ENCODE measurements at places on chromosomes 7 and 10.

- DNase-seq, result no peak
These were observed 84.5 kb downstream of the CUX1 start for GRCh38 chr7:101901661-101902491.

DNA sequence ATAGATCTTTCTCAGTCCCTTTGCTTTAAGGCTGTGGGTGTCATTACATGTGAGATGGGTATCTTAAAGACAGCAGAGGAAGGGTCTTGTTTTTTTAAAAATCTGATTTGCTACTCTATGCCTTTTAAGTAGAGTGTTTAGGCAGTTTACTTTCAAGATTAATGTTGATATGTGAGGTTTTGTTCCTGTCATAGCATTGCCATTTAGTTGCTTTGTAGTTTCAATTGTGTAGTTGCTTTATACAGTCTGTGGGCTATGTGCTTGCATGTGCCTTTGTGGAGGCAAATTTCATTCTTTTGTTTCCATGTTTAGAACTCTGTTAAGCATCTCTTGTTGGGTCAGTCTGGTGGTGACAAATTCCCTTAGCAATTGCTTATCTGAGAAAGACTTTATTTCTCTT is 54.6 kb downstream of the ZNF783 start:
- DNase-seq, result no peak

GRCh38 chr10:118405928-118406327 is 63.8 kb upstream of the FAM204A start:
- no peak for DNase-seq

- no peak for DNase-seq
These were observed 9.7 kb upstream of the ZNF485 start for GRCh38 chr10:43596546-43596945.

GRCh38 chr10:867807-868206 is 63.7 kb downstream of the LARP4B start:
- no peak for DNase-seq

DNA sequence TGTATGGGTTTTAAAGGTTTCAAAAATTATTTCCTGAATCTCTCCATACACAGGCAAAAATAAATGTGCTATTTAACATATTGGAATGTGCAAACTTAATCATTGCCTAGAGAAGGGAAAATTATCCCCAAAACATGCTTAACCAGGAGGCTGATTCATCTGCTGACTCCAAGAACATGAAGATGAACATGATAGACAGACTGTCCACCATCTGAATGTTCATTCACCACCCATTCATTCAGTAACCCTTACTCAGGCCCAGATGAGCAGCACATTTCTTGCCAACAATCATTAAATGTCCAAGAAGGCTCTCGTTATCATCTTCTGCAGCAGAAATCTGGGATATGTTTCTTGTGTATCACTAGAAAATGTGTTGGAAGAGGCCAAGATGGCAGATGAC is 110.6 kb downstream of the PPP1R9A start:
- DNase-seq, result no peak

GRCh38 chr10:90805206-90805605 is 52.6 kb downstream of the HTR7 start:
- DNase-seq, result no peak

- no peak for DNase-seq
These were observed 42.9 kb downstream of the IDE start for GRCh38 chr10:92530891-92531535.

DNA sequence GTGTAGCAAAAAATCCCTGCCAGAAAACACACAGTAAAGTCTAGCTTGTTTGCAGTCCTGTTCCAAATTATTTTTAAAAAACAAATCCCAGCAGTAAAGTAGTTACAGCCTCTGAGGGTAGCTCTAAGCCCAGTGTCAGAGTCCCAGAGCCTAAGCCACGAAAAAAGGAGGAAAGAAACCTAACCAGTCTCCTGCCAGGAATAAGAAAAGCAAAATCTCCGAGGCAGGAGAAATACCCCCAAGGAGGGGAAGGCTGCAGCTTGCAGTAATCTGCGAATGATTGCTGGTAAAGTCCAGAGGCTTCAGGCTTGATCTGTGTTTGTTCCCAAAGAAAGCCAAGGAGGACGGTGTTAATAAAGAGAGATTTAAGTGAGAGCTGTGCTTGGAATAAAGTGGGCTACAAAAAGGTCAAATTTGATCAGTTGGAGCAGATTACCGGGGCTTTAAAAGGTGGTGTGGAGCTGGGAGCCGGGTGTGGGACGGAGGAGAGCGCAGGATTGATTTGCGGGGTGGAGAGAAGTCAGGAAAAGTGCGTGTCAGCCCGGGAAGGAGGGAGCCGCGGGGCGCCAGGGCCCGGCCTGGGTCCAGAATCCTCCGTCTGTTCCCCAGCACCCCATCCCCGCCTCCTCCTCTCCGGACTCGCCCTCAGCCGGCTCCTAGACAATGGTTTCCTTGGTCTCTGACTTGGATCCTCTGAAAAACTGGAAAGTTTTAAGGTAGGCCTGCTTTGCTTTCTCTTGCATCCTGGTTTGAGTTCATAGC is 219.4 kb upstream of the CELF2 start:
- DNase-seq, result no peak

DNA sequence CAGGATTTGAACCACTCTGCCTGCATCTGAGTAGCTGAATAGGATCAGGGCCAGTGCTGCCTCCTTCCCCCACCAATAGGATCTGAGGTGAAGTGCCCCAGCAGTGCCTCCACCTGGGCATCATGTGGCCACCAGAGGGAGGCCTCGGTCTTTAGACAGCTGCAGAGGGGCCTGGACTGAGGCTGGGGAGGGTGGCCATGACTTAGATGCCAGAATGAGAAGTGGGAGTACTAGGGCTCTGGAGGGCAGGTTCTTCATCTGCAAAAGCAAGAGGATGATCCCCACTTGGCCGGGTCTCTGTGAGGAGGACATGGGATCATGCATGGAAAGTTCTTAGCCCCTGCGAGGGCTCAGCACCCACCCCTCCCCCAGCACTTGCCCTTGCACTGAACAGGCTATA is 56.9 kb downstream of the NEUROG3 start:
- peak; percentile 12 for DNase-seq

- DNase-seq, result no peak
These were observed 39.9 kb downstream of the INPP5A start for GRCh38 chr10:132577350-132578003.

- DNase-seq, result no peak
These were observed 91.3 kb downstream of the ZNF467 start for GRCh38 chr7:149682038-149682437.

DNA sequence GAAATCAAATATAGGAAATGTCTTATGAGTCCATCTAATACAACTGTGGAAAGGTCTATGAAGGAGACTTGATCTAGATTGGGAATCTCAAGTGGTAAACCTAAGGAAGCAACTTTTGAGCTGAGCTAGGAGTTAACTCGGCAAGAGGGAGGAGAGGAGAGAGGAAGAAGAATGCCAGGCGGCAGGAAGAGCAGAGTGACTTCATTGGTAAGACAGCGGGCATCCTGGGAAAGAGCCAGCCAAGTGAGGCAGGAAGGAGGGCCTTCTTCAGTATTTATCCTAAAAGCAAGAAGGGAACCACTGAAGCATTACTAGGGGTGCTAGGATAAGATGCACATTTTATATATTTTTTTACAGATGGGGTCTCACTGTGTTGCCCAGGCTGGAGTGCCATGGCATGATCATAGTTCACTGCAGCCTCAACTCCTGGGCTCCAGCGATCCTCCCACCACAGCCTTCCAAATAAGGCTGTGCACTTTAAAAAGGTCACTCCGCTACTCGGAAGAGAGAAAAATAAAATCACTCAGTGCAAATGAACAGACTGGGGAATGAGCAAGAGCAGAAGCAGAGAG is 2.0 kb downstream of the BCL7B start:
- no peak for DNase-seq

GRCh38 chr10:5620223-5620721 is 46.1 kb downstream of the ASB13 start:
- DNase-seq, result no peak

- no peak for DNase-seq
These were observed 35.4 kb upstream of the TM9SF3 start for GRCh38 chr10:96622013-96622787.

DNA sequence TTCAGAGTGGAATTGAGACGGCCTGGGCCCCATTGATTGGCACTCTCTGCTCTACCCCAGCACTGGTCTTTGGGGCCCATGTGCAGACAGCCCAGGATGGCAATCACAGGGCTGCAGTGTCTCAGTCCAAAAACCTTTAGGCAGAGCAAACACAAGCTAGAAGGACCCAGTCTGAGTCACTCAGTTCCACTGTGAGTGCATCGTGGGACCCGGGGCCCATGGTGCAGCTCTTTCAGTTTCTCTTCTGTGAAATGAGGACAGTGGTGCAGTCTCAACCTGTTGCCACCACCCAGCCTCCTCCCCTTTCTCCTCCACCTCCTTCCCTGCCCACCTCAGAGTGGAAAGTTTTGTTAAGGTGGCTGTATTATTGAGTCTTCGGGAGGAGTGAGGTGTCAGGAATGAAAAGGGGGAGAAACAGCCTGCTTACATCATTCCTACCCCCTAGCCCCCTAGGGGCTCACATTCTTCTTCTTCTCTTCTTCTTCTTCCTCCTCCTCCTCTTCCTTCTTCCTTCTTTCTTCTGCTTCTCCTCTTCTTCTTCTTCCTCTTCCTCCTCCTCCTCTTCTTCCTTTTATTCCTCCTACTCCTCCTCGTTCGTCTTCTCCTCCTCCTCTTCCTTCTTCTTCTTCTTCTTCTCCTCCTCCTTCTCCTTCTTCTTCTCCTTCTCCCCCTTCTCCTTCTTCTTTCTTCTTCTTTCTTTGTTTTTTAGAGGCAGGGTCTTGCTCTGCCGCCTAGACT is 19.5 kb upstream of the CARD11 start:
- DNase-seq, result peak; percentile 79

DNA sequence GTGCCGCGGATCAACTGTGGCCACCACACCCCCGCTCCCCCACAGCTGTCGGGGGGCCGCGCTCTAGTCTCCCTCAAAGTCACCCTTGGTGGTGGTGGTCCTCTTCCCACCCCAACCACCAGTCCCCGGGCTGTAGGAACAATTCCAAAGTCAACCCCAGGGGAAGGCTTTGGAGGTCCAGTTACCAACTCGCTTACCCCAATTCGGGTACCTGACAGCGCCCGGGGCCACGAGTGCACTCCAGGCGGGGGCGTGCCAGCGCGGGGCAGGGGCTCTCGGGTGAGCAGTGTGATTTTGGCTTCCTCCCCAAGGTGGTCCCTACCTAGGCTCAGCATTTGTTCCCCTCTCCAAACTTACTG is 584 bp upstream of the ZMIZ1 start:
- DNase-seq, result no peak

GRCh38 chr10:103605359-103606096 is 112.0 kb downstream of the NEURL1 start:
- DNase-seq, result peak; percentile 49

DNA sequence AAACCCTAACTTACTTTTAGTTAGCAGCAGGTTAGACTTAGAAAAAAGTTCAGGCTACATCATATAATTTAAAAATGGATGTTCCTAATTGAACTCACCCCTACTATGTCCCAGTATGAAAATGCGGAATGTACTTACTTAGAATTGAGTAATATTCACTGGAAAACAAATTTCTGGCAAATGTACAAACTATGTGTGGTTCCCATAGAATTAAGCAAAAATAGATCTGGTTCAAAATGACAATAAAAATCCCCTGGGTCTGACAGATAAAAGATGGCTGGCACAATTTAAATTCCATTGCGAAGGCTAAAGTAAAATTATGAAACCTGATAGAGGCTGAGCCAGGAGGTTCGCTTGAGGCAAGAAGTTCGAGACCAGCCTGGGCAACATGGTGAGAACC is 42.4 kb upstream of the PRKAR2B start:
- no peak for DNase-seq

GRCh38 chr10:102274062-102274461 is 28.7 kb downstream of the GBF1 start:
- no peak for DNase-seq

DNA sequence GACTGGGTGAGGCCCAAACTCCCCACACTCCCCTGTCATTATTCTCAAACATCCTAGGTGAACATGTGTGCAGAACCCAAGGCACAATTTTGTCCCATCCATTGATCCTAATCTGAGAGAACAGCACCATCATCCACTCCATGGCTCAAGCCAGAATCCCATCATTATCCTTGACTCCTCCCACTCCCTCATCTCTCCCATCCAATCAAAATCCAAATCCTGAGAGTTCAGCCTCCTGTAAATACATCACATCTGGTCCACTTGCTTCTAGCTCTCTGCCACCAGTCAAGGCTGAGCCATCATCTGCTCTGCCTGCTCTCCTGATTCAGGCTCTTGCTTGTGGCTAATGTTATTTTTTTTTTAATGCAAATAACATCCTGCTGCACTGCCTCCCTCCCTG is 75.9 kb upstream of the SLF2 start:
- DNase-seq, result no peak

DNA sequence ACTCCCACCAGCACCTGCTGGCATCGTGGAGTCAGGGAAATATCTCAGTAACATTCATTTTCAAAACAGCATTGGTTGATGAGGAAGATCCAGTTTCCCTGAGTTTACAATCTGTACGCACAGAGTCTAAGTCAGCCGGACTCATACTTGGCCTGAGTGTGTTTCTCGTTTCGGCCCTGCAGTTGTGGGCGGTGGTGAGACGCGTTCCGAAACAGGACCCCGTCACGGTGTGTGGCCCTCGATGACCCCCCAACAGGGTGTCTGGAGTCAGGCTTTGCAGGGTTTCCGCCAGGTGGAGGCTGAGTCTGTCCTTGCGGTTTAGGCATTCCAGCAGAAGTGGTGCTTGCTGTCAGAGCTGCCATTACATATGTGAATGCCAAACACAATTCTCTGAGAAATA is 317.5 kb downstream of the DNAJB6 start:
- DNase-seq, result no peak

GRCh38 chr10:75765789-75766096 is 334.3 kb downstream of the LRMDA start:
- DNase-seq, result no peak

DNA sequence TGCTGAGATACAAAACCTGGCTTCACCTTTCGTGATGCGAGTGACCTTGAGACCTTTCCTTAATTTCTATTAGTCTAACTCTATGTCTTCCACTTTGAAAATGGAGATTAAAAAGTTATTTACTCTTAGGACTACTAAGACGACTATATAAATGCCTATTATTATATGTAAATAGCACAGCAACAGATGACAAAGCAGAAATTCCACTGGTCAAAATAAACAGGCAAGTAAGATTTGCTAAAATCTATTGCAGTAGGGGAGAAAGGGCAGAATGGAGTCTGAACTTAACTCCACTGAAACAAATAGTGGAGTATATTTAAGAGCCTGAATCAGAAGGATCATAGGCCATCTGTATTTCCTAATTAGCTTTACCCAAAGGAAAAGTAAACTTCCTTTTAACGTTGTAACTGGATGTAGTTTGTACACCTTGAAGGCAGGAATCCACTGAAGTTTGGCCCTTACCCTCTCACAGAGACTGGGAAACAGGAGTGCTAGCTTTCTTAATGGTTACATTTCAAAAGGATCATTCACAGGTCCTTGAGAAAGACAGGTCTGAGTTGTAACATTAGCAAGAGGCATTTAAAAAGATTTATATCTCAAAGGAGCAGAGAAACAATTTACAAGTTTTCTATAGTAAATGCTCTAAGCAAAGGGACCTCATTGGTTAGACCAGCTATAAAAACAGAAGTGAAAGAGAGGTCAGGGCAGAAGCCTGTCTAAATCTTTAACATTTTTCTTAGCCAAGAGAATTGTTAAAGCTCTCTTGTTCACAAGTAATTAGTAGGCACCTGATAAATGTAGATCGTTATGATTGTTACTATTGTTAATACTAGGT is 332.5 kb downstream of the ZWINT start:
- DNase-seq, result no peak

- no peak for DNase-seq
These were observed 87.8 kb downstream of the LARP4B start for GRCh38 chr10:843703-844102.

GRCh38 chr7:28312948-28313347 is 99.4 kb upstream of the CREB5 start:
- no peak for DNase-seq

All from stimulated activated CD4-positive, alpha-beta T cell treated with anti-CD3 and anti-CD28 coated beads, Interleukin-12 subunit alpha, Interleukin-12 subunit beta, amount 100 ng/mL, for 48 hours (primary cell).